ENCODE measurements at places on chromosomes 2 and 18.

DNA sequence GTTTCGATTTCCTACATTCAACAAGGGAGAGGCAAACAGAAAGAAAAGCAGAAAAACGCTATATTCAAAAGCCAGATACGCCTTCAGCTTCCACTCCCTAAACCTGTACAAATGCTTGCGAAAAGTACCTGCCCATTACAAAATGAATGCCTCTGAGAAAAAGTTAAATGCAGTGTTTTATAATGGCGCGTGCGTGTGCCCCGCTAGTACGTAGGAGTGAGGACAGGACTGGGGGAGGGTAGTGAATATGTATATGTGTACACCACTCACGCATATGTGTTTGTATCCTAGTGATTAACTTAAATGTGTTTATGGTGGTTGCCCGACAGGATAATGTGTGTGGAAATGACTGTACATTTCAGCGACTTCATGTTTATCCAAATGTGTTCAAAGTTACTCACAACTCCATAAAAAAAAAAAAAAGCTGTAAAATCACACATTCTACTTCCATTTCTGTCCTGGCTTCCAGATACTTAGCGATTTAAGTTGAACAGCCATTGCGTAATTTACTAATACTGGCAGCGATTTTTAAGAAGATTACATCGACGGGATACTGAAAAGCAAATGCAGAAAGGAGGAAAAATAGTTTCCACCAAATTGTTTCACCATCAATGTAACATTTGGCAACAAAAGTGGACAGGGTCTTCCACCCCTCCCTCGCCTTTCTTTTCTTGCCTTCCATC is 1.3 kb downstream of the NEUROD1 start:
- DNase-seq = no peak

- no peak for DNase-seq
These were observed 91.3 kb downstream of the ASXL2 start for GRCh38 chr2:25787020-25787419.

DNA sequence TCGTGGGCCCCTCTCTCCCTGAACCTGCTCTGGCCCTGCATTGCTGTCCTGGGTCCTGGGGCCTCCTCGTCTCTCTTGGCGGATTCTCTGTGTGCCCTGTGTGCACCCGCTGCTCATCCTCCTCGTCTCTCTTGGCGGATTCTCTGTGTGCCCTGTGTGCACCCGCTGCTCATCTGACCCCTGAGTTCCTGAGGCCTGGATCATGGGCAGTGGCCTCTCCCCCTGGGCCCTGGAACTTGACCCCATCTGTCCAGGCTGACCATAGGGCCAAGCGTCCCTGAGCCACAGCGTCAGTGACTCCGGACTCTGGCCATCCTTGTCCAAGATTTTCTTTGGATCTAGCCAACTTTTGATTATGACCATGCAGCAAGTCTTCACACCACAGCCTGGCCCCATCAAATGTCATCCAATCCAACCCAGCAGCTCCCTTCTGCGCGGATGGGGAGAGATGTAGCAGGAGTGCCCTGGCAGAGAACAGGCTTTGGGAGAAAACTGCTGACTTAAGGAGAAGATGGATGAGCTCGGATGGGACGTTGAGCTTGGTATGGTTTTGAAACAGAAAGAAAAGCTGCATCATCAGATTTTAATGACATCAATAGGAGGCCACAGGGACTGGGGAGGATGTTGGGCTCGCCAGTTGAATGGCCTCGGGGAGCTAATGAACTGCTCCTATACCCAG is 455.1 kb upstream of the HS6ST1 start:
- DNase-seq = no peak

- DNase-seq = no peak
These were observed 15.2 kb upstream of the RAPH1 start for GRCh38 chr2:203550266-203550665.

DNA sequence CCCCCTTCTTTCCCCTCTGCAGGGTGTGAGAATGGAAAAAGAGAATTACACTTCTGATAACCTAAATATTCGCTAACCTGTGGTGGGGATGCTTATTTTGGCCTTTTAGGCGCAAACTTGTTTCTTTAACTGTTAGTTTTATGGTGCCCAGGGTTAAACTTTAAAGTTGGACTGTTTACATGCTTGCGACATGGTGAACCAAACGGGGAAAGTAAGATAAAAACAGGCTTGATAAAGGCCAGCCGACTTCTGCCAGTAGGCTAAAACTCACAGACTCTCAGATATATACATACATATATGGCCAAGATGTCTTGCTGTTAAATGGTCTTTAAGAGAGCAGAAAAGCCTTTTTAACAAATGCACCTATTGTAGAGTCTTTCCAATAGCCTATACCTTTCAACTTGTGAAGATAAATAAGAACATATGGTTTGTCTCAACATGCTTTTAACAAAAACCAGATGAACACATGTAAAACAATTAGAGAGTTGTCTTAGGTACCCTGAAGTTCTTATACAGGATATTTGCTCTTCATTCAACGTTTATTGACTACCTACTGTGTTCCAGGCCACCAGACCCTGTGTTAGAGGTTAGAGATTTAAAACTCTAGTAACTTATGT is 29.0 kb downstream of the PRKCE start:
- DNase-seq = no peak

GRCh38 chr2:60858897-60859311 is 22.5 kb upstream of the REL start:
- DNase-seq = no peak

- no peak for DNase-seq
These were observed 276.5 kb upstream of the MC4R start for GRCh38 chr18:60649107-60649506.

DNA sequence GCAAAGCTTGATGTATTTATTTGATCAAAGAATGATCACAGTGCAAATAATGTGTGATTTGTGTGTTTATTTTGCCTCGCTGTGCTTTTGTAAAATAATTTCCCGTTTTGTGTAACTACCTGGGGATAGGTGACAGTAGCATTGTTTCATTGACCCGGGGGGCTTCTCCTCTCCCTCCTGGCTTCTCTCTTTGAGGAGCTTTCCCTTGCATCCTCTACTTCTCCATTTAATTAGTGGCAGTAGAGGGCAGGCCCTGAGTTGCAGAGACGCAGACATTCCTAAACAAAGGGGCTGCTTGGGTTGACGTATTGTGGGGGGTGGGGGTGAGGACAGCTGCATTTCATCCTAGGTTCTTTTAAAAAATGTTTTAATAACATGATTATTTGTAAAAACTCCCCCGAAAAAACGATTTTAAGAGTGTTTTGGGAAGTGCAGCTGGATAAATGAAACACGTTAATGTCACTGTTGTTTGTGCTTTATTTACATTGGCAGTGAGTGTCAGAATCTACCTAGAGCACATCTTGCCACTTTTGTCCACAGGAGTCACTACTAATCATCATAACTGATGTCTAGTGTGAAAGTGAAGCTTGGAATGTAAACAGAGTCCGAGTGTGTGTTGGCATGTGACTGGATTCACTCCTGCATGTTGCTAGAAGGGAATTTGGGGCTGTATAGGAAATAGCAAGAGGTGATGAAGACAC is 2.2 kb downstream of the NEDD4L start:
- no peak for DNase-seq

DNA sequence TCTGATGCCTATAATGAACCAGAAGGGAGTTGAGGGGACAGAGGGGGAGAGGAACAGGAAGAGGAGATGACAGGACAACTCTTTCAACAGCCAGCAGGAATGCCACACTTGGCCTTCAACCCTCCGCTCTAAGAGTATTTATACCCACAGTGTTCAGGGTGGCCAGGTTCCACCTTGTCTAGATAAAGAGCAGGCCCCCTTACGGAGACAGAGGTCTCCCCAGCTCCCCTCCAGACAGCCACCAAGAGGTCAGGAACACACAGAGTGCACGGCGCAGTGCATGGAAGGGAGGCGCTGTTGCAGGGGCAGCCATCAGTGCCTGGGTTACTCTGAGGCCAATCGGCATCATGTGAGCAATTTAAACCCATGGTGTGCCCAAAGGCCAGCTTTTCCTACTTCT is 176.9 kb downstream of the SMAD7 start:
- no peak for DNase-seq

DNA sequence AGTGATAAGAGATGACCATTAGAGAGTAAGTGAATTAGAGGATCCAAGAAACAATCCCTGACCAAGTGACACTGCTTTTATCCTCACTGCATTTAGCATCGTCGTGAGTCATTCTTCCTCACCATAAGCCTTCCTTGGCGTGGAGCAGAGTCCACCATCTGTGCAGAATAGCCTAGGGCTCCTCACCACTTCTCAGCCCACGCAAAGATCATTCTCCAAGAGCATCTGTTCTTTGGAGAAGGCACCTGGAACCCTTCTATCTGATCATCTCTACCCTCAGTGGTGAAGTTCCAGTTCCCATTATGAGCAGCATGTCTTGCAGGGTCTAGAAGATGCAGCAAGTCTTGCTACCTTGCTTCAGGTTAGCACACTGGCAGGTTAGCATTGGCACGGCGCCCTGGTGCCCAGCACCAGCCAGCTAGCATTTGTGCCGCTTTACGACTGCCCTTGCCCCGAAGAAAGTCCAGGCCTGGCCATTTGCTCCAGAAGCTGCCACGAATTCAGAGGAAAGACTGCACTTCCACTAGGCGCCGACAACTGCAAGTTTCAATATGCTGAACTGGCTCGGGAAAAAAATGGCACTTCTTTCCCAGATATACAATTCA is 225.8 kb downstream of the TTC32 start:
- no peak for DNase-seq

GRCh38 chr2:105961599-105962146 is 217.0 kb downstream of the NCK2 start:
- no peak for DNase-seq
